ENCODE measurements at places on chromosomes 4 and X. TPM values are rescaled to one million over a fixed set of nuclear protein-coding genes. Genes with fewer than 3 reads are reported as not detected.

- no peaks in the 10 kb centered on the region for H3K36me3 ChIP-seq
- H3K4me3 ChIP-seq, result no peak overlapping the region
- DNase-seq, result no peak
- no peaks in the 10 kb centered on the region for H3K4me1 ChIP-seq
Measured at GRCh38 chrX:79182071-79182470, 37.6 kb downstream of the GPR174 start.

GRCh38 chr4:38803833-38804653 lies 548 bp downstream of the TLR1 start:
- no peak for DNase-seq
- no peak overlapping the region for H3K27ac ChIP-seq
- no peak overlapping the region for H3K4me3 ChIP-seq
- H3K4me1 ChIP-seq, result no peaks in the 10 kb centered on the region
- H3K36me3 ChIP-seq, result no peaks in the 10 kb centered on the region

- DNase-seq, result peak; percentile 9
- H3K4me1 ChIP-seq, result no peaks in the 10 kb centered on the region
- H3K36me3 ChIP-seq, result no peaks in the 10 kb centered on the region
Measured at GRCh38 chrX:102652031-102652688, 877 bp downstream of the GPRASP1 start.

DNA sequence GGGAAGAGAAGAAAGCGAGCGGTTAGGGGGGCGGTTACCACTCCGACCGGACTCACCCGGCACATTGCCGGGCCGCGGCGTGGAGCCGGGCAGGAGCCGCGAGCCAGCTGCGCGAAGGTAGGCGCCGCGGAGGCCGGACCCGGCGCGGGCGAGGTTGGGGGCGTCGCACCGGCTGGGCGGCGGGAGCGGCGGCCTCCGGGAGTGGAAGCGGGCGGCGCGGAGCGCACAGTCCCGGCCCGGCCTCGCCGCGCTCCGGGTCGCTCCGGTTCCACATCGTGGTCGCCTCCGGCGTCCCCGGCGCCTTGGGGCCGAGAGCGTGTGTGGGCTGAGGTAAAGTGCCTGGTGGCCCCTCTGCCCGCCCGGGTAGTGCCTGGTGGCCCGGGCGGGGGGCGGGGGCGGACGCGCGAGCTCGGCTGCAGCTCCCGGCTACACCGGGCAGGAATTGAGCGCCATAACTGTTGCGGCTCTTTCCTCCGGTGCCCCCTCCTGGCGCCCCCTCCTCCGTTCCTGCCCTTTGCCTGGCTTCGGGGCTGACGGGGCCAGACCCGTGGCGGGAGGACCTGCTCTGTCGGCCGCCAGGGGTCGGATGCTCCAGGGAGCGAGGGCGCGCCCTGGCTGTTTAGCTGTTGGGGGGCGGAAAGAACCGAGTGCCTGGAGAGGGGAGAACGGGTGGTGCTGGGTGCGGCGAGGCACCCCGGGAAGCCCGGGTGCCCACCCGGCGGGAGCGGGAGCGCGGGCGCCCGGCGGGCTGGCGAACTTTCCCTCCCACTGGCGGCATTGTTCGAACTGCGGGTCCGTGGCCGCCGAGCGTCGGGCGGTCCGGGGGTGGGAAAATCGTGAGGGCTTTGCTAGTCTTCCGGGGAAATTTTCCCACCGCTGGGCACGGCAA lies 626 bp downstream of the JADE3 start:
- peaks cover 5% of the 10 kb centered on the region for H3K4me1 ChIP-seq
- peak overlapping the region; percentile 85 for H3K27ac ChIP-seq
- DNase-seq, result peak; percentile 47
- H3K36me3 ChIP-seq, result no peaks in the 10 kb centered on the region
- H3K27me3 ChIP-seq, result no peaks in the 10 kb centered on the region
- peak overlapping the region; percentile 78 for H3K4me3 ChIP-seq

ERCC6L gene
- 17.0 TPM for total RNA-seq

TXK gene
- 2.0 TPM for total RNA-seq

USP17L30 gene
- not detected for total RNA-seq

ARAP2 gene
- total RNA-seq, result 0.20 TPM

All from A673 (cell line).